B cell (primary cell): ENCODE measurements at places on chromosomes 5 and 9. TPM values are rescaled to one million over a fixed set of nuclear protein-coding genes. Genes with fewer than 3 reads are reported as not detected.
A peak's percentile ranks its signal among the peaks of the same experiment; 100 is the strongest.

GRCh38 chr5:55407059-55407684 lies 99.4 kb downstream of the MTREX start:
- peak; percentile 22 for DNase-seq

- DNase-seq: no peak
Observed at GRCh38 chr5:128669803-128670202, 131.8 kb upstream of the FBN2 start.

Gene FAM78A
- 41.8 and 42.9 TPM in 2 replicates for total RNA-seq

Gene PLEKHG4B
- 0.10 TPM in 1 of 2 replicates, not detected in the other for total RNA-seq

- DNase-seq: no peak
Observed at GRCh38 chr9:134730011-134730760, 88.6 kb downstream of the COL5A1 start.

Gene TBC1D9B
- 144 and 149 TPM in 2 replicates for total RNA-seq

- DNase-seq: no peak
Observed at GRCh38 chr5:1172007-1172581, 29.3 kb upstream of the SLC6A19 start.

DNA sequence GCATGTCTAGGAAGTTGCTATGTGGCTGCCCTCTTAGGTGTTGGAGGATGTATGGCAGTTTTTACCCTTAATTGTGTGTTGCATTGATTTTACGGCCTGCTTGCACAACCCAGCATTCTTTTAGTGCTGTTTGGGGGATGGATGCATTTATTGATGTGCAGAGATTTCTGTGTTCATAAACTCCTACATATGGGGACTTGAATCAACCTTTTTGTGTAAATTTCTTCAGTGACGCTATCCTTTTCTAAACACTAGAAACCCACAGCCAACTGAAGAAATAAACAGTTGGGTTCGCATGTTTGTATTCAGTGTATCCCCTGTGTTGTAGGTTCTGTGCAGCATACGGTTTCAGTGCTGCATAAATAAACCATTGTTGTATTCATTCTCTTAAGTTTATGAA lies 263.7 kb downstream of the RASEF start:
- no peak for DNase-seq
